Left colon (tissue), 2 donors: ENCODE measurements at places on chromosomes 11 and 22. TPM values are rescaled to one million over a fixed set of nuclear protein-coding genes. Genes with fewer than 3 reads are reported as not detected.

The MS4A6E gene
- not detected for total RNA-seq

DNA sequence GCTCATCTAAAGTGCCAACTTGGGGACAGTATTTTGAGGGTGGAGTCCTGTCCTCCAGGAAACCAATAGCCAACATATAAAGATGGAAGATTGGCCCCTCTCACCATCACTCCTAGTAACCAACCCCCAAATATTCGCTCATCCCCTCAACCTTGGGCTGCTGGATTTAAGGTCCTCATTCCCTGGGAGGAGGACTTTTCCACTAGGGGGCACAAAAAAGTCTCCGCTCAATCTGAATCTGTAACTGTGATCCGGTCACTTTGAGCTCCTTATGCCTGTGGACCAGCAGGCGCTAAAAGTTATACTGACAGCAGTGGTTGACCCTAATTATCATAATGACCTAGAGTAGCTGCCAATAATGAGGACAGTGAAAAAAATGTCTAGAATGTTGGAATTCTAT is 20.5 kb upstream of the CLPB start:
- no peak for DNase-seq

The MRGPRX2 gene
- total RNA-seq: 0.11 TPM

The CRYBA4 gene
- not detected for total RNA-seq

The VPREB3 gene
- total RNA-seq: 0.61 TPM

GRCh38 chr11:119266517-119267255 is 50.2 kb downstream of the MCAM start:
- no peak for DNase-seq

- peak; percentile 26 for DNase-seq
These were observed 4.3 kb downstream of the CAPN5 start for GRCh38 chr11:77071077-77071476.

DNA sequence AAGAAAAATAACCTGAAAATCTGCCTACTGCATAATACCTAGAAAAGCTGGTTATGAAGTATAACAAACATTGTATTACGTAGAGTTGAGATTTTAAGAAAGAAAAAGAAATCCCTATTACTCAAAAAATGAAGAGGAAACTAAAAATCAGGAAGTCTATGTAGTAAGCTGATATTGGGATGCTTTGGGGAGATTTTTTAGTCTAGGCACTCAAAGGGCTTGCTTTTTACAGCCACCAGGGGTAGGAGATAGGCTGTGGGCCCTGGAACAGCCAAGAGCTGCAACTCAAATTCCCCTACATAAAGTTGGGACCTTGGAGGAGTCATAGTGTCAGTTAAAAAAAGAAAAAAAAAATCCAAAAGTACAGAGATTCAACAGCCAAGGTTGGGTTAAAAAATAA is 90.4 kb downstream of the RELT start:
- no peak for DNase-seq

The PATE2 gene
- not detected for total RNA-seq

The KCNJ5 gene
- 0.89 TPM for total RNA-seq

- no peak for DNase-seq
These were observed 11.5 kb downstream of the PARVG start for GRCh38 chr22:44192098-44192815.

The KREMEN1 gene
- 38.7 TPM for total RNA-seq

The TMEM45B gene
- total RNA-seq: 343 TPM

The OR8D4 gene
- 0.61 TPM for total RNA-seq

- DNase-seq: no peak
These were observed 63.7 kb downstream of the MAML2 start for GRCh38 chr11:96279018-96279895.

GRCh38 chr22:29116397-29117123 is 43.7 kb downstream of the KREMEN1 start:
- no peak for DNase-seq

GRCh38 chr11:96267496-96268032 is 75.4 kb downstream of the MAML2 start:
- no peak for DNase-seq

DNA sequence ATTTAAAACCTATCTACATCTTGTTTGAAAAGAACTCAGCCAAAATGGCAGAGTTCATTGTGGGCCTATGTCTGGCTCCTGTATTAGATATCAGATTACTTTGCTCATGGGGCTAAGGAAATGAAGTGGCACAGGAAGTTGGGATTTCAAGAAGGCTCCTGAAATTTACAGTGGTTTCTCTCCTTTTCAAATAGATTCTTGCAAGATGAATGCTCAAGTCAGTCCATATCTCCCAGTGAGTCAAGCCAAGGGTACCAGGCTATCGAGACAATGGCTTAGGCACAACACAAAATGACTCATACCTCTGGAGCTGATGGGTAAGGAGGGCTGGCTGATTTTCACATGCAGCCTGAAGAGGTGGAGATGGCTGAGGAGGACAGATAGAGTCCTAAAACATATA is 24.1 kb upstream of the APOA1 start:
- no peak for DNase-seq

- no peak for DNase-seq
These were observed 12.5 kb downstream of the CHID1 start for GRCh38 chr11:898143-898511.

DNA sequence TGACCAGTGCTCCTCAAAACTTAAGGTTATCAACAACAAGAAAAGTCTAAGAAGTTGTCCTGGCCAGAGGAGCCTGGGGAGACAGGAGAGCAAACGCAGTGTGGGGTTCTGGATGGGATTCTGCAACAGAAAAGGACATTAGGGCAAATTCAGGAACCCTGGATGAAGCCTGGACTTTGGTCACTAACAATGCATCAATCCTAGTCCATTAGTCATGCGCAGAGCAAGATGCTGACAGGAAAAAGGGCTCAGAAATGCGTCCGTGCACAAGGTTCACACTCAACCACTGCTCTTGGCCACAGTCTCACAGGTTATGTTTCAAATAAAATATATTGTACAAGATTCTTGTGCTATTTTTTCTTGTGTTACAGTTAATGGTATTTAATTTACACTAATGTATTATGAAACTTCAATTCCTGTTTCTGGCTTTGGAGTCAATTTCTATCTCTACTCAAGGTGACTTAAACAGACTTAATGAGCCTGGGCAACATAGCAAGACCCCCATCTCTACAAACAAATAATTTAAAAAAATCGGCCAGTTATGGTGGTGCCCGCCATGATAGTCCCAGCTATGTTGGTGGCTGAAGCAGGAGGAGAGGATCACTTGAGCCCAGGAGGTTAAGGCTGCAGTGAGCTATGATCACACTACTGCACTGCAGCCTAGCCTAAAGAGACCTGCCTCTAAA is 13.6 kb downstream of the GNB1L start:
- no peak for DNase-seq

- DNase-seq: peak; percentile 89
These were observed 10.9 kb downstream of the PIM3 start for GRCh38 chr22:49971232-49972162.

- no peak for DNase-seq
These were observed 54.7 kb downstream of the MICAL3 start for GRCh38 chr22:17969701-17970113.

The IPO7 gene
- total RNA-seq: 70.6 TPM

GRCh38 chr11:122951211-122951610 is 30.4 kb downstream of the BSX start:
- DNase-seq: no peak
